ENCODE measurements at places on chromosomes 12 and 14.

DNA sequence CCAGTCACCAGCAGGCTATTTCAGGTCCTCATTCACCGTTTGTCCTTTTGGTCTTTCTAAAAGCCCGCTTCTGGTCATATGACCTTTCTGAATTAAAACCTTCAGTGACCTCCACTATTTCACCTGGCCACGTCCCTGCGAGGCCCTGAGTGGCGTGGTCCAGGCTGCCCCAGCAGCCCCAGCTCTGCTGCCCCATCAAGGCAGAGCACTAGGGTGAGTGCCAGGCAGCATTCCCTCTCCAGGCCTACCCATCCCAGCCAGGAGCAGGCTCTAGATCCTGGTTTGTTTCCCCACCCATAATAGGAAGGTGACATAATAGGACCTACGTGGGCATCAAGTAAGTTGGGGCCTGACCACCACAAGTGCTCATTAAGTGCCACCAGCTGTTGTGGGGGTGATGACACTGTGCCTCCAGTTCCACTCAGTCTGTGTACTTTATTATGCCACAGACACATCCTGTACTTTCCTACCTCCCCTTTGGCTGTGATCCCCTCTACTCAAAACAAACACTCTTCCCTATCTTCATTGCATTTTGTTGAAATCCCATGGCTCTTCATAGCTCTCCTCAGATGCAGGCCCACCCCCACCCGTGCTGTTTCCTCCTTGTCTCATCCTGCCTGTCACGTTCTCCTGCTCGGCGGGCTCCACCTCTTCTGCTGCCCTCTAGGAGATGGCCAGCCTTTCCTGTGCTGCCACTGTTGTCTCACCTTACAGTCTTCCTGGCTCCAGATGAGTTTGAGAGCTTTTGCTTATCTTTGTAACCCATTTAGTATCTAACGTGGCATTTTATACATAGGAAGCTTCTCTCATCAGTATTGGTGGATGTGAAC, 21.4 kb downstream of the CKB start:
- DNase-seq = no peak

DNA sequence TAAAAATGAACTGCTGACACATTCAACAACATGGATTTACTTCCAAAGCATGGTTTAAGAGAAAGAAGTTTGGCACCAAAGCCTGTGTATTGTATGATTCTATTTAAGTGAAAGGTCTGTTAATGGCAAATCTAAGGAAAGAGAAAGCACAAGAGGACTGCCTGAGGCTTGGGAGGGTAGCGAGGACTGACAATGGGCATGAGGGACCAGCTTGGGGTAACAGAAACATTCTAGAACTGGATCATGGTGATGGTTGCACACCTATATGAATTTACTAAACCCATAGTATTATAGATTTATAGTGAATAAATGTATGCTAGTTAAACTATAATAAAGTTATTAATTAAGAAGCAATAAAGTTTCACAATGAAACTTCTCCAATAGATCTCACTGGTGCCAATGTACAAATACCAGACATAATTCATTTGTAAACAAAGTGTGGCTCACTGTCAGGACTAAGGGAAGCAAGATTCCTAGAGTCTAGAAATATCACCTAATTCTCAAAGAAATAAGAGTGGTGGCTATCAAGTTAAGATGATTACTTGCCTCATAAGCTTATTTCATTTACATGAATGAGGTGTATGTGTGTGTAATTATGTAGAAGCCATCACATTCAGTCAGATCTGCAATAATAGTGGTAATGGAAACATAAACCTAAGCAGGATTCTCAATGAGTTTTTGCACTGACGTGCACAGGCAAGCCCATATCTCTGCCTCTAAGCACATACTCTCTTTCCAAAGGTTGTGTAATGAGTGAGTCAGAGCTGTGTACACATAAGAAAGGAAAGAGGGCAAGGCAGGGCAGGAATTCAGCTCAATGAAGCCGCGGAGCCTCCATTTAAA, 353.4 kb downstream of the KCNH5 start:
- DNase-seq = no peak

- DNase-seq = no peak
Observed at GRCh38 chr14:66758031-66758613, 250.2 kb downstream of the GPHN start.

DNA sequence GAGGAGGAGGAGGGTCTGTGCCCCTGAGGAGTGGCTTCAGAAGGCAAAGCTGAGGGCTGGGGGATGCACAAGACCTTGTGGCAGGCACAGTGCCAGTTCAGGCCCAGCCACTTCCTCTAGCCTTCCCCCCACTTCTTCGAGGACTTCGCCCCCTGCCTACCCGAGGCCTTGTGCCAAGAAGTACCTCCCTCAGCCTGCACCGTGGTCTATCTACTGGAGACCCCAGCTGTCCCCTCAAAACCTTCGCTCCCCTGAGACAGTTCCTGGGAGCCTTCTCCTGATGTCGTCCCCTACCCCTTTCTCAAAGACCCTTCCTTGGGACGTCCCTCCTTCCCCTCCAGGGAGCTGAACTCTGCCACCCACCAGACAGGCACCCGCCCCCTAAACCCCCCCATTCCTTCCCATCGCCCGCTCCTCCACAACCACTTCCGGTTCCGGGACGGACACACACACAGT, 604 bp downstream of the ZNF384 start:
- DNase-seq = no peak

GRCh38 chr12:75558287-75558686, 46.9 kb upstream of the KRR1 start:
- DNase-seq = no peak

All from stimulated activated CD8-positive, alpha-beta memory T cell treated with anti-CD3 and anti-CD28 coated beads, Interleukin-2, amount 100 ng/mL, for 1 hour (primary cell).